ENCODE measurements at places on chromosomes 3 and 15.

DNA sequence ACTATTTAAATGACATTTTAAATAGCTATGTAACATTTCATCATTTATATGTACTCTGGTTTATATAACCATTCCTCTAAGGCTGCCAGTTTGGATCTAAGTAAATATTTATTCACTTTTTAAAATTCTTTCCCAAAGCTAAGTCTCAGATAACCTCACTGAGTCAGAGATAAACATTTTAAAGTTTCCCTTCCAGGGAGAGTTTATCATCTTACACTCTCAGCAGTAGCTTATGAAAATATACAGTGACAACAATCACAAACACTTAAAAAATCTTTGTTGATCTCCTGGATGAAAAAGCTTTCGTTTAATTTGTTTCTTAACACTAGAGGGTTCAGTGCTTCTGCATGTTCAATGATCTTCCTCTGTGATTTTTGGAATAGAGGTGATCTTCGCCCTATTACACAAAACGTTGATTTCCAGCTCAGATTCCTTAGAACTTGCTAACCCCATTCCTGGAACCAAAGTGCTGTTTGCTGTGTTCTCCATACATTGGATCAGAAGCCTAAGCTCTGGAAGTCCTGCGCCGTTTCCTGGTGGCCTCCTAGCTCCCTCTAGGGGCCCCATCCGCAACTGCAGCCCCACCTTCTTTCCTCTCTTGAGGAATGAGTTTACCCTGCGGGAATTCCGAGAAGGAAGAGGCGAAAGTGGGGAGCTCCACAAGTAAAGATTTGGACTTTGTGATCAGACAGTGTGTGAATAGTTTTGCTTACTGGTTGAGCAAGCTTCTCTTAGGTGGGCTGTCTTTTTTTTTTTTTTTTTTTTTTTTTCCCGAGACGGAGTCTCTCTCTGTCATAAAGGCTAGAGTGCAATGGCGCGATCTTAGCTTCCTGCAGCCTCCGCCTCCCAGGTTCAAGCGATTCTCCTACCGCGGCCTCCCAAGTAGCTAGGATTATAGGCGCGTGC is 29.3 kb upstream of the SACM1L start:
- DNase-seq: no peak

DNA sequence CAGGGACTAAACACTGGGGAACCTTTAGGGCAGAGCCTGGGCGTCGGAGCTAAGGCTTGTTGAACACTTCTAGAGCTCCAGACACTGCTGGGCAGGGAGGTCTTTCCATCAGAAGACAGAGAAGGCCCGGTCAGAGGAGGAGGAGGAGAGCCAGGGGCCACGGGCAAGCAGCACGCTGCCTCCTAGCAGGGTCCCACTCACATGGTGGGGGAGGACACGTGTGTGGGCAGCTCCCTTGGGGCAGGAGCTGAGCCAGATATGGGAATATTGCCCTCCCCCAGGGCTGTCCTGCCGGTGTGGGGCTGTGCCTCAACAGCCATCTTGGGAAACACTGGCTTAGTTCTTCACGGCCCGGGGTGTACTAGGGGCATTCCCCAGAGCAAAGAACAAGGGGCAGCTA is 89.6 kb upstream of the TLE3 start:
- DNase-seq: no peak

DNA sequence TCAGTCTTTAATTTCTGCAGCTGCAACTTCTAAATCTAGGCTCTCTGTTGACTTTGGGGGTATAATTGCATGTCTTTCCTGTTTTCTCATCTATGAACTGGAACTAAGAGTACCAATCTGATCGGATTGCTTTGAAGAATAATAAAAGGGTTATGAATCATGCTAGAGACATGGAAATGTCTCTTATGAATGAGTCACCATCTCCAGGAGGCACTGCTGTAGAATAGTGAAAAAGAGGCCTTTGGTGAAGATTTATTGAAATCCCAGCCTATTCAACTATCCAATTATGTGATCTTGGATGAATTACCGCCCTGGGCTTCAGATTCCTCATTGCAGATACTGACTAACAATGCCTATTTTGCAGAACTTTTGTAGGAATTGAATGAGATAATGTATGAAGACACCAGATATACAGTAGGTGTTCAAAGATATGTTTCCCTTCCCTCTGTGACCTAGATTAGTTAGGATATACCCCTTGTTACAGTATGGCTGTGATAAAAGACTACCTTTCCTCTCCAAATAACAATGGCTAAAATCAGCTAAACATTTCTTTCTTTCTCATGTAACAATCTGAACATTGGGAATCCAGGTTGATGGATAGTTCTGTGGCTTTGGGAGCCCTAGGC is 11.5 kb upstream of the CMTM8 start:
- no peak for DNase-seq

DNA sequence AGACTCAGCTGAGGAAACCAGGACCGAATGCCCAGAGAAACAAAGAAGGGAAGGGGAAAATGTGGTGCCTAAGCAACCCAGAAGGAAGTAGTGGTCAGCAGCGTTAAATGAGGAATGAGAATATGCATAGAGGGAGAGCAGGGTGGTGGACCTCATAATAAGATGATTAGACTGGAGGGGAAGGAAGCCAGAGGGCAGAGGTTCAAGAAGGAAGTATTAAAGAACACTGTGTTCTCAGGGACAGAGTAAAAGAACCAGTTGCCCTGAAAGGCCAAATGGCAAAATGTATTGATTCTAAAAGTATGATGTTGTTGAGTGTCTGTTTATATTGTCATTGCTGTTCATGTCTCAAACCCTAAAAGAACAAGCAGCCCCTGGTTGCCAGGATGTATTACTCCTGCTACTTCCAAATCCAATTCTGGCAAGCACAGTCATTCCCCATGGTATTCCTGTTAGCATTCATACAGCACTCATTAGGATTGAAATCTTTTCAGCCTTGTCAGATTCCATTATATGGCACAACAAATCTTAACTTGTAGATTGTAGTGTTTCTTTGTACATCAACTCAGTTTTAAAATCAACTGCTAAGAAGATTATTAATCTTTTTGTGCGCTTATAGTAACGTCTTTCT is 23.4 kb downstream of the P2RY1 start:
- DNase-seq: no peak

- DNase-seq: no peak
Measured at GRCh38 chr3:134057006-134057653, 27.4 kb upstream of the SLCO2A1 start.

- DNase-seq: no peak
Measured at GRCh38 chr3:156037356-156037755, 83.0 kb upstream of the KCNAB1 start.

DNA sequence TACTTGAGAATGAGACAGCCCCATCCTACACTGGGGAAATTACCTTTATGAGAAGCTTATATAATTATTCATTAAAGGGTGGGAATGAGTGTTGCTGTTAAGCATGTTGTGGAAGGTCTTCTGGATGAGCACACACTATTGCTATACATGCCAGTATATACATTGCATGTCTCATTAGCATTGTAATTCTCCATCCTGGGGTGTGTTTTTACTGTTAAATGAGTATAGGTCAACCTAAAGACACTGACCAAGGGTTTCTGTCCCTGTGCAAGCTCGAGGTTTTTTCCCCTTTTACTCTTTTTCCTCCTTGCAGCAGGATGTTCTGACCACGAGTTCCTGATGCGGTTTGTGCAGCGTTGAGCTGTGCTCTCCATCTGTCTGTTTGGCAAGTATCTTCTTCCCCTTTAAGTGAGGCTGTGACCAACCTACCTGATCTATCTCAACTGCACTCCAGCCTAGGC is 7.2 kb upstream of the IVD start:
- DNase-seq: peak; percentile 15
